ENCODE measurements at places on chromosomes 1 and 21.

DNA sequence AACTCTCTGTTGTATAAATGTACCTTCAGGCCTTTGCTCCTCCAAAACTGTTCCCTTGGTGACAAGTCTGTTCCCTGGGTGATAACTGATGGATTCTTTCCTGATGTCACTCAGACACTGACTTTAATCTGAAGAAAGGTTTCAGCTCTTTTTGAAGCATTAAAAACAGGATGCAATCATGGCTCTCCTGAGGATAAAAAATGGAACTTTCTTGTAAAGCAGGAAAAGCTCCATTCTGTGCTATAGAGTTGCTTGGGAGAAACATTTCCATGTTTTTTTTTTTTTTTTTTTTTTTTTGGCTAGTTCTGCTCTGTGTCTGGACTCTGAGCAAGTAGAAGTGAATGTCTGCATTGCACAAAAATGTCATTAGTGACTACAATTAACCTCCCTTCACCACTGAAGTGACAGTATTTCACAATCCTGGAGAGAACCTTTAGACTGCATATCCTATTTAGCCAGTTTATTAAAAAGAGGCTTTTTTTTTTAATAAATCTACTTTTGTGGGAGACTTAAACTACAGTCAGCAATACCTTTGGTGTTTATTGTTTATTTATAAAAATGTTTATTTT, 101.7 kb upstream of the PRMT6 start:
- DNase-seq = no peak

DNA sequence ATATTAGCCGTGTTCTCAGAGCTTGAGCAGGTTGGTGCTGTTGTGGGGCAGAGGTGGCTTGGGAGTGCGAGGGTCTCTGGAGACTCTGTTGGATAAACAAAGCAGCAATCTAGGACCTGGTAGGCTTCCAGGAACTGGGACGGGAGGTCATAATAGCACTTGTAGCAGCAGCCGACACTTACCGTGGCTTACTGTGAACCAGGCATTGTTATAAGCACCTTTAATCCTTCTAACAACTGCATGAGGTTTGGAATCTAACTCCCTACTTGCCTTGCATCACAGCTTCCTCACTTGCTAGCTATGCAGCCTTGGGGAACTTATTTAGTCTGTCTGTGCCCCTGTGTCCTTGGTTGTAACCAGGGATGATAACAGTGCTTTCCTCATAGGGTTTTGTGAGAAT, 94.9 kb downstream of the NAV1 start:
- DNase-seq = no peak

- DNase-seq = no peak
These were observed 22.0 kb upstream of the ACBD6 start for GRCh38 chr1:180524160-180524914.

DNA sequence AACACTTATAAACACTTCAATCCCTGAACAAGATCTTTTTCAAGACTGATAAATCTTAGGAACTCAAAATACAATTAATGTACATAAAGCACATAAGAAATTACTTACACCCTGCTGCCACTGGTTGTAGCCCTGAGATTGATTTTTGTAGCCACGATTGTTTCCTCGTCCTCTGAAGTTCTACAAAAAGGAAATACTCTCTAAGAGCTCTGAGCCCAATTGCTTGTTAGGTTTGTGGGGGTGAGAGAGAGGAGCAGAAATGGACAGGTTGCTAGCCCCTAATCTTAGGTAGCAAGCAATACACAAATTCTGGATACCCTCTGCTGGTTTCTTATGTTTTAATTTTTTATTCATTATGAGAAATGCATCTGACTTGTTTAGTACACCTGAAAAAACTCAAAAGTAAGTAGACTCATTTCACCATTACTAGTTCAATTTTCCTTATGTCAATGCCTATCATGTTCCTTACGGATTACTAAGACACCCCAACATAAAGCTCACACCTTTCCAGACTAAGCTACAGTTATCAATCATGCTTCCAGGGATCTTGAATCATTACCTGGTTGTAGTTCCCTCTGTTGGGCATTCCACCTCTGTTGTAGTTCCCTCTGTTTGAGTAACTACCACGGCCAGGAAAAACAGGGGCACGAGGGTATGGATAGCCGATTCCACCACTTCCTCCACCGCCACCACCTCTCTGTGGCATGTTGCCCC, 9.3 kb downstream of the HNRNPU start:
- DNase-seq = no peak

GRCh38 chr1:228035844-228036243, 29.0 kb downstream of the WNT3A start:
- no peak for DNase-seq

DNA sequence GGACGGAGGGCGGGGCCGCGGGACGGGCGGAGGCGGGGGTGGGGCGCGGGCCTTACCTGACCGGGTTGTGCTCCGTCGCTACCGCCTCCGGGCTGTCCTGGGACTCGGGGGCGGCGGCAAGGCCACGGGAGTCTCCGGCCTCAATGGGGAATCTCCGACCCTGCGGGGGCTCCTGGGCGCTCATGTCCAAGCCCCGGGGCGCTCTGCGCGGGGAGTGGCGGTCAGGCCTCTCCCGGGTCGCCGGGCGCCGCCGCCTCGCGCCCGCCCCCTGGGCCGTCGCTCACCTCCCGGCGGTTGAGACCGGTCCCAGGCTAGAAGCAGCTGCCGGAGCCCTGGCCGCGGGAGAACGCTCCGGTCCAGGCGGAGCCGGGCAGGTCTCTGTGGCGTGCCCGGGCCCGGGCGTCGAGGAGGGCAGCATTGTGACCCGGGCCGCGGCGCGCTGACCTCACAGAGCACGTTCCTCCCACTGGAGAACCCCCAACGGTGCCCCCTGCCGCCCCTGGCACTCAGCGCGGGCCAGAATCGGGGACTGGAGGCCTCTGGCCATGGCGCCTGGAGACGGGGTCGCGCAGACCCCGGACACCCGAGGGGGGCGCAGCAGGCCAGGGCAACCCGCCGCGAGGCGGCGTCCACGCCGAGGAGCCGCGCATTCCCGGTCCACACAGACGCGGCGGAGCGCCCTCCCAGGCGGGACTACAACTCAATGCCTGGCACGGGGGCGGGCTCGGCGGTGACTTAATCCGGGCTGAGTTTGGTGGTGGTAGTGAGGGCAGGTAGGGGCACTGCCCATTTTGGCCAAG, 411 bp downstream of the FAM229A start:
- DNase-seq = no peak
